Ovary (tissue), 10 donors: ENCODE measurements at places on chromosomes 16 and 17. TPM values are rescaled to one million over a fixed set of nuclear protein-coding genes. Genes with fewer than 3 reads are reported as not detected.
A peak's percentile ranks its signal among the peaks of the same experiment; 100 is the strongest.

The PRSS53 gene
- total RNA-seq = 1.5 TPM

DNA sequence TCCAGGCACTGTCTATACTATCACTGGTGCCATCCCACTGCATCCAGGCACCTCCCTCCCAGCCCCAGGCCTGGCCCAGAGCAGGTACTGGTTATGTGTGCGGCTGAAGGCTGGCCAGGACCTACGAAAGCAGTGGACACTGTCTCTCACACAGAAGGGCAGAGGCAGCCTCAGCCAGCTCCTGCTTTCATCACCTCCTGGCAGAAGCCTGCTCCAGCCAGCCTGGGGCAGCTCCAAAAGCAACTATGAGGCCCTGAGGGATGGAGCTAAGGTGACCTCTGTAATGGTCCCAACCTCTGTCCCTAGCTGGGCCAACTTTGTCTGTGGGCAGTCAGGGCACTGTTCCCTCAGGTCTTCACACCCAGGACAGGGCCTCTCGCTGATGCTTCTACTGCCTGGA is 18.8 kb downstream of the HSD11B2 start:
- DNase-seq = no peak
- H3K4me1 ChIP-seq = peaks cover 51% of the 10 kb centered on the region
- peak overlapping the region; percentile 59 for H3K27ac ChIP-seq
- no peaks in the 10 kb centered on the region for H3K27me3 ChIP-seq
- H3K4me3 ChIP-seq = no peak overlapping the region

DNA sequence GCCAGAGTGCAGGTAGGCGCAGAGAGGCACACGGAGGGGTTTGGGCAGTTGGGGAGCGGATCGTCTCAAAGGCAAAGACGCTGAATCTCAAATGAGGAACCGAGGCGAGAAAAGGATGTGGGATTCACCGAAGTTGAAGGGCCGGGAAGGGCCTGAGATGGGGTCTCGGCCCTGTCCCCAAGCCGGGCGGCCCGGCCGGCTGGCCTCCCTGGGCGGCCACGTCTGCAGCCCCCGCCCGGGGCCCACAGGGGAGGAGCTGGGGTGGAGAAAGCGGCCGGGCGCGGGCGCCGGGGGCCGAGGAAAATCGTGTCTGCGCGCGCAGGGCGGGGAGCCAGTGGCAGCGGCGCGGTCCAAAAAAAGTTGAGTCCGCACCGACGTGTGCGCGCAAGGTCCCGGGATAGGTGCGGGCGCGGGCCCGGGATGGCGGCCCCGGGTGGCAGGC is 458 bp downstream of the SLC12A4 start:
- H3K4me1 ChIP-seq = peaks cover 13% of the 10 kb centered on the region
- peak overlapping the region; percentile 96 for H3K27ac ChIP-seq
- peak; percentile 65 for DNase-seq
- H3K36me3 ChIP-seq = no peaks in the 10 kb centered on the region
- H3K4me3 ChIP-seq = peak overlapping the region; percentile 68

The KRT14 gene
- not detected for total RNA-seq

DNA sequence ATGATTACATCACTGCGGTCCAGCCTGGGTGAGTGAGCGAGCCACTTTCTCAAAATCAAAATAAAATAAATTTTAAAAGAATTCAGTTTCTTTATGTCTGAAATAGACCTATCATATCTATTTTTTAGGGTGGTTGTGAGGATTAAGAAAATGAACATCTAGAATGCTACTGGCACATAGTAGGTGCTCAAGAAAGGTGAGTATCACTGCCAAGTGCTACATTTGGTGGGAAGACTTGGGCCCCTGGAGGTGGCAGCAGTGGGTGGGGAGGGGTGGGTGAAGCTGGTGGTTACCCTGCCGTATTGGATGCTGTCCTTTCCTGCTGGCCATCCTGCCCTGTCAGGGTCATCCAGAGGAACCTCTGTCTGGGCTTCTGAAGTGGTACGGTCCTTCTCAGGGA is 50.3 kb downstream of the ABCC6 start:
- no peak for DNase-seq

DNA sequence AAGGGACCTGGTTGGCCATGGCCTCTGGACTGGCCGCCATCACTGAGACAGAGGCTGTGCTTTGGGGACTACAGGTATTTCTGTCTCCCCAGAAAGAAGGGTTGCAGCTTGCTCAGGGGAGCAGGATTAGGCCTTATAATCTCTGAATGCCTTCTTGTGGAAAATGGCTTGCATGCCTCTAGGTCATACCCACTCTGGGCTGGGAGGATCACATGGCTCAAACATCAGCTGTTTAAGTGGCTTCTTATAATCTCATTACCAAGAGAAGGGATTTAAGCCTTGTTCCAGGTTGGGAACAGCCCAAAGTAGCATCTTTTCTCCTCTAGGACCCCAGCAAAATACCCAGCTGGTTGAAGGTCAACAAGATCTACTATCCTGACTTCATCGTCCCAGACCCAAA is 19.1 kb downstream of the LIG3 start:
- H3K4me3 ChIP-seq = no peak overlapping the region
- H3K27ac ChIP-seq = no peak overlapping the region
- no peaks in the 10 kb centered on the region for H3K27me3 ChIP-seq
- peaks cover 6% of the 10 kb centered on the region for H3K4me1 ChIP-seq
- DNase-seq = no peak

GRCh38 chr17:39054111-39054645 is 87.0 kb upstream of the FBXO47 start:
- H3K36me3 ChIP-seq = no peaks in the 10 kb centered on the region
- H3K27ac ChIP-seq = no peak overlapping the region
- no peaks in the 10 kb centered on the region for H3K4me1 ChIP-seq
- H3K4me3 ChIP-seq = no peak overlapping the region

- peak; percentile 83 for DNase-seq
- no peaks in the 10 kb centered on the region for H3K36me3 ChIP-seq
- H3K4me3 ChIP-seq = no peak overlapping the region
- peaks cover 28% of the 10 kb centered on the region for H3K4me1 ChIP-seq
- no peaks in the 10 kb centered on the region for H3K27me3 ChIP-seq
Measured at GRCh38 chr17:78176548-78177025, 8.2 kb downstream of the SYNGR2 start.

DNA sequence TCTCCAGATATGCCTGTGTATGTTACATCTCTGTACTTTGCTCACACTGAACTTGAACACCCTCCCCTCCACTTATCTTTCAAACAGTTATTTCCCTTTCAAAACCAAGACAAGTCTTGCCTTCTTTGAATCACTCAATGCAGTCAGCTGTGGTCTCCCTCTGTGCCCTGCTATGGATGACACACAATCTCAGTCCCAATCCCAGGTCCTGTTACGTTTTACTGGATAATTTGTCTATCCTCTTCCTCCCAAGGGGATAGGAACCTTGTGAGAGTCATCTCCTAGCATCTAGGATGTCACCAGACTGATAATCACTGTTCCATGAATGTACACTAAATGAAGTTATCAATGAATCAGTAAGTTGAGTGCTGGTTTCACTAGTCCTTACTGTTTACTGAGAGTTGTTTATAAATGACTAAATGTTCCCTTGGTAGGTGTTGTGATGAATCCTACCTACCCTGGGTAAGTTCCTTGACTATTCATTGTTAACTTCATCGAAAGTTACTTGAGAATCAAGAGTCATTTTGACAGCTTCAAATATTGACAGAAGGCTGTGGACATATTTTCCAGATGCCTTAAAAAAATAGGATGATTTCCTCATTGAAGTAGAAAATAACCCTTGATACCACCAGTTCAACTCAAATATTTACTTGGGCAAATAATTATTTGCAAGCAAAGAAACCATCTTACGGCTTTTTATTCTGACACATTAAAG is 244.9 kb downstream of the PRKCA start:
- H3K4me1 ChIP-seq = peaks cover 17% of the 10 kb centered on the region
- no peaks in the 10 kb centered on the region for H3K36me3 ChIP-seq
- DNase-seq = no peak
- H3K27ac ChIP-seq = no peak overlapping the region
- H3K27me3 ChIP-seq = no peaks in the 10 kb centered on the region

- H3K4me3 ChIP-seq = no peak overlapping the region
- H3K36me3 ChIP-seq = no peaks in the 10 kb centered on the region
- no peaks in the 10 kb centered on the region for H3K27me3 ChIP-seq
- no peak overlapping the region for H3K27ac ChIP-seq
- H3K4me1 ChIP-seq = no peaks in the 10 kb centered on the region
Measured at GRCh38 chr16:54356391-54356790, 69.8 kb upstream of the IRX3 start.

DNA sequence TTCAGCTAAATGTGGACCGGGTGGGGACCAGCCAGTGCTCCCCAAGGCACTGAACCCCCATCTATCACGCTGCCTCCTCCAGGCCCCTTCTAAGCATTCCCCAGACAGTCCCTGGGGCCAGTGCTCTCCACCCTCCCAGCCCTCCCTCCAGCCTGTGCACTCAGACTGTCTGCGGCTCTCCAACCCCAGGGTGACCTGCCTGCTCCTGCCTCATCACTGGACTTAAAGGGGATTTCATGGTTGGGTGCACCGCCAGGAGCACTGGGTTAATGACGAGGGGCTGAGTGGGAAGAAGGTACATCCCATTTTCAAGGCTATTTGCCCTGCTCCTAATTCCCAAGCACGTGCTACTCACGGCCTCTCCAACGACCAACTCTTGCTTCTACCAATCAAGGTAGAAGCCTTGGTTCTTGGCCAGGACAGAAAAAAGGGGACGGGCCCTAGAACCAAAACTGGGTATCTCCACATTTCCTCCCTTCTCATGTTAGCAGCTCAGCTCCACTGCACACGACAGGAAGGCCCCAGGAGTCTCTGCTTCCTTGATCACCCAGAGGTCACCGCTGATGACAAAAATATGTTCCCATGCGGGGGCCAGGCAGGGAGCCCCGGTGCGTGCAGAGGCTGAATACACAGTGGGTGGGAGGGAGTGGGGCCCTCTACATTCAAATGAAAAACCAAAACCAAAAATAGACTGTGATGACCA is 3.5 kb upstream of the ABR start:
- no peak overlapping the region for H3K27ac ChIP-seq
- peaks cover 7% of the 10 kb centered on the region for H3K4me1 ChIP-seq
- H3K27me3 ChIP-seq = no peaks in the 10 kb centered on the region
- no peaks in the 10 kb centered on the region for H3K36me3 ChIP-seq

The KRT36 gene
- not detected for total RNA-seq

The MMP28 gene
- total RNA-seq = 0.25 TPM

DNA sequence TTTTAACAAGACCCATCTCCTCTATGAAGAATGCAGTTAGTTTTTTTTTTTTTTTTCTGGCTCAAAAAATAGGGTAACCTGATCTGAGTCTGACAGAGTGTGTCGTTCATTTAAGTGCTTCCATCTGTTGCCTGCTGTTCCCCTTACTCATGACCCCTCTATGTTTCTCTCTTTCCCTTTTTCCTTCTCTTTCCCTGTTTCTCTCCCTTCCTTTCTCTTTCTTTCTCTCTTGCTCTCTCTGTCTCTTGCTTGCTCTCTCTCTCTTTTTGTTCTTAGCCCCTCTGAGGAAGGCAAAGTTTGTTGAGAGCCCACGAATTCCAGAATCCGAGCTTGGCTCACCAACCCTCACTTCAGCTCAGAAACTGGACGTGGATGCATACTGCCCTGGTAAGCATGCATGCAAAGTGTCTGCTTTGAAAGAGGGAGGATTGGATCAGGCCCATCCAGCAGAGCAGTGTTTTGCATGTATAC is 185.0 kb downstream of the TANC2 start:
- H3K4me1 ChIP-seq = no peaks in the 10 kb centered on the region
- H3K4me3 ChIP-seq = no peak overlapping the region
- no peak for DNase-seq

The HBZ gene
- not detected for total RNA-seq
